ENCODE measurements at places on chromosomes 12 and 14.

- DNase-seq, result no peak
Measured at GRCh38 chr12:66453844-66454243, 151.6 kb downstream of the HELB start.

GRCh38 chr12:51218607-51219161 lies 822 bp upstream of the POU6F1 start:
- no peak for DNase-seq

GRCh38 chr14:80850197-80850814 lies 91.2 kb downstream of the CEP128 start:
- DNase-seq, result no peak

GRCh38 chr12:15201056-15201455 lies 20.2 kb downstream of the RERG start:
- DNase-seq, result no peak

DNA sequence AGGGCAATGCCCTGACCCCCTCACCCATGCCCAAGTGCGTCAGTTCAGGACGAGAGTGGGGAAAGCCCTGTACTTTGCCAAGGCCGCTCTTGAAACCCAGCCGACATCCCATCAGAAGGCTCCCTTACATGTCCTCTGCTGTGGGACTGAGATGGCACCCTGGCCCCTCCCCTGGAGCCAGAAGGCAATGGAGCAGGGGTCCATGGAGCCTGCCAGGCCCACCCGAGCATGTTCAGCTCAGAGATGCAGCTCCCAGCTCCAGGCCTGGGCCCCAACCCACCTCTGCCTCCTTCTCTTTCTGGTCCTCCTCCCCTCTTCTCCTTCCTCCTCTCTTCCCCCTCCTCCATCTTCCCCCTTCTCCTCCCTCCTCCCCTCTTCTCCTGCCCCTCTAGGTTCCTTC lies 95.5 kb downstream of the PAPOLA start:
- DNase-seq, result no peak

GRCh38 chr12:89211456-89211855 lies 140.8 kb downstream of the DUSP6 start:
- DNase-seq, result no peak

- no peak for DNase-seq
Measured at GRCh38 chr14:55241673-55242072, 29.5 kb upstream of the FBXO34 start.

DNA sequence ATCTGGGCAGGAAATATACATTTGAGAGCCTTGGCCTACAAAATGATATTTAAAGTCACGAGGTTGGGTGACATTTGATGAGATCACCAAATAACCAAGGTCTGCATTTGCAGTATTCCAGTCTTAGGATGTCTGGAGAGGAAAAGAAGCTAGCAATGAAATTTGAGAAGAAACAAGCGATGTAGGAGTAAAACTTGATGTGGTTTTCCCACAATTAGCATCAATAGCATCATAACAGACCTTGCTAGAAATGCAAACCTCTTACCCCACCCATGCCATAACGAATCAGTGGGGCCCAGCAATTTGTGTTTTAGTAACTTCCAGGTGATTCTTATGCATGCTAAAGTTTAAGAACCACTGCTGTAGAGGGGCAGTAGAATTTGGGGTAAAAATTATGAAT lies 219.9 kb downstream of the PPFIA2 start:
- DNase-seq, result no peak

GRCh38 chr14:100067481-100067880 lies 2.3 kb downstream of the EVL start:
- DNase-seq, result no peak

- DNase-seq, result peak; percentile 63
Measured at GRCh38 chr12:51921017-51921725, 13.9 kb downstream of the ACVRL1 start.

GRCh38 chr14:101102875-101103274 lies 199.4 kb upstream of the RTL1 start:
- DNase-seq, result peak; percentile 27

DNA sequence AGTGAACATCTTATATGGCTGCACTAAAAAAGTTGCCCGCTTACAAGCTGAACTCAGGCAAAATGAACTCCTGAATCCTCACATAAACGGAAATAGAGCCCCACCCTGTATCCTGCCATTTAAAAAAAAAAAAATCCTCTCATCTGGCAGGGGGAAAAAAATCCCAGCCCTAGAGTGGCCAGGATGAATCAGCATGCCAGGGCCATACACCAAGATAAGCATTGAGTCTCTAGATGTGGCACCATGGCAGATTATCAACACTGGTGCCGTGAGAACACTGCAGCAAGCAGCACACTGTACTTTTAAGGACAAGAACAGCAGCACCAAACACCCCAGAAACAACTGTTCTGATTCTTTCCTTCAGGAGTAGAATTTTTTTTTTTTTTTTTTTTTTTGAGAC lies 65.5 kb downstream of the RASSF3 start:
- no peak for DNase-seq

- DNase-seq, result no peak
Measured at GRCh38 chr14:48373981-48374380, 698.6 kb upstream of the MDGA2 start.

- no peak for DNase-seq
Measured at GRCh38 chr14:48035836-48036235, 360.4 kb upstream of the MDGA2 start.

DNA sequence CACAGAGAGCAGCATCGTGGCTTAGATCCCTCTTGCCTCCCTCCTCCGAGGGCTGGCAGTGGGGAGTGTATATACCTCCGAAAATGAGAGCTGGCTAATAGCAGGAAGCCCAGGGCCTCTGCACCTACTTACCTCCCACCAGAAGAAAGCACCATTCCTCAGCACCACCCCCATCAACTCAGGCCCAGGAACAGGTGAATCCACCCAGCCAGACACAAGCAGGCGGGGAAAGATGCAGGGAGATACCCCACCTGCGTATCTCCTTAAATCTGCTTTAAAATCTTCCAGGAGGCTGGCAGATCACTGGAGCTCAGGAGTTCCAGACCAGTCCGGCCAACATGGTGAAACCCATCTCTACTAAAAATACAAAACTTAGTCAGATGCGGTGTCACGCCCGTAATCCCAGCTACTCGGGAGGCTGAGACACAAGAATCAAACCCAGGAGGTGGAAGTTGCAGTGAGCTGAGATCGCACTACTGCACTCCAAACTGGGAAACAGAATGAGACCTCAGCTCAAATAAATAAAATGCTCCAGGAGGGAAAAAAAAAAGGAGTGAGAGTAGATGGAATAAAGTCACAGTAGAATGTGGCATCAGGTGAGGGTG lies 93.5 kb downstream of the SINHCAF start:
- no peak for DNase-seq

DNA sequence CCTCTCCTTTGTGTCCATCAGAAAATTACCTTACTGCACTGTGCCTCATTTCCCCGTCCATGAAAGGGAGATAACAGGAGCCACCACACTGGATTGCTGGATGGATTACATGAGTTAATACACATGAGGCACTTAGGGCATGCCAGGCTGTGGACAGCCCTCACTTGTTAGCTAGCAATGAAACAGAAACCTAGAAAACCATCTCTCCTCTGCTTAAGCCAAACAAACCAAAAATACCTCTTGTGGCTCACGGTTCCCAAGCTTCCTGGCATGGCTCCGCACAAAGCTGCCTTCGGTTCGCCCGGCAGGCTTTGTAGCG lies 660 bp upstream of the HCFC2 start:
- DNase-seq, result no peak

DNA sequence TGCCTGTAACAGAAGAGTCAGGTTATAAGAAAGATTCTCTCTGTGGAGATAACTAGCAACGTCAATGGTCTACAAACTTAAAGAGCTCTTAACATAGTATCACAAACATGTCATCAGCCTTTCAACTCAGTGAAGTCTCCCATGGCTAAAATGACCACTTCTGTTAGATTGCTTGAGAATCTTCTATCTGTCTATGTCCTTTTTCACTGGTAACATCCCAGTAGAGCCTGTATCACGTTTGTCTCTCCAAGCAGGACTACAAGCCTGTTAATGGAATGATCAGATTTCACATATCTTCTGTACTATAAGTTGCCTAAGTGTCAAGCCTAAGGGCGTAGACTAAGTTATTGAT lies 50.7 kb downstream of the SLC2A13 start:
- DNase-seq, result no peak

- DNase-seq, result no peak
Measured at GRCh38 chr14:102210421-102211042, 70.8 kb downstream of the WDR20 start.

DNA sequence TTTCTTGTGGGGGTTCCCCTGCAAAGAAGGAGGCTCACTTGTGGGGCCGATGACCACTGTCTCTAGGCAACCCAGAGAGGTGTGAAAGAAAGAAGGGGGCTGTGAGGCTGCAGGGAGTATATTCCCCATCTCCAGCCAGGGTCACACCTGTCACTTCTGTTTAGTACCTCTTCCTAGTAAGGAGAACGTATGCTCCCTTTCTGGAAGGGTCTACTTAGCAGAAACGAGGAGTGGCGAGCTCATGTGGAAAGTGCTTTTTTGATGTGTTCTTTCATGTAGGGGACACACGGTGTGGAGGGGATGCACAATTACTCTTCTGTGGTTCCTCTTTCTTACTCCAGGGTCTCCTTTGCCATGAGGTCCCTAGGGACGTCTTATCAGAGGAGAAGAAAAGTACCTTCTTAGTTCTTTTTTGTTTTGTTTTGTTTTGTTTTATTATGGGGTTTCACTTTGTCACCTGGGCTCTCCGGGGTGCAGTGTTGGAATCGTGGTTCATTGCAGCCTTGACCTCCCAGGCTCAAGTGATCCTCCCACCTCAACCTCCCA lies 58.3 kb downstream of the PRKCH start:
- DNase-seq, result no peak

GRCh38 chr12:10618338-10618987 lies 5.1 kb upstream of the MAGOHB start:
- DNase-seq, result no peak

- DNase-seq, result no peak
Measured at GRCh38 chr14:20757965-20758364, 10.2 kb upstream of the EDDM3B start.

DNA sequence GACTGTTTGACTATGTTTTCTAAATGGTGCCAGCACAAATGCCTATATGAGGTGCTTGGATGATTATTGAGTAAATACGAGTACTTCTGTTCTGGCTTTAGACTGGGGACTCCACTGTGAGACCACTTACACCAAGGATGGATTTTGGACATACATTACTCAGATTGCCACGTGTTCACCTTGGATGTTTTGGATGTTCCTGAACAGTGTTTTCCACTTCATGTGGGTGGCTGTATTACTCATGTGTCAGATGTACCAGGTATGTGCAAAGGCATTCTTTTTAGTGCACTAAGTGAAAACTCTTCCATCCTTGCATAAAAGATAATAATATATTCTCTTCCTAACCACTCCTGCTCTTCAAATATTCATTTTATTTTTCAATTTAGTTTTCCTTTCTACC lies 30.7 kb downstream of the CSRP2 start:
- no peak for DNase-seq

GRCh38 chr12:132496358-132496669 lies 6.4 kb downstream of the FBRSL1 start:
- DNase-seq, result no peak

- no peak for DNase-seq
Measured at GRCh38 chr12:3419558-3419957, 71.4 kb upstream of the PRMT8 start.

DNA sequence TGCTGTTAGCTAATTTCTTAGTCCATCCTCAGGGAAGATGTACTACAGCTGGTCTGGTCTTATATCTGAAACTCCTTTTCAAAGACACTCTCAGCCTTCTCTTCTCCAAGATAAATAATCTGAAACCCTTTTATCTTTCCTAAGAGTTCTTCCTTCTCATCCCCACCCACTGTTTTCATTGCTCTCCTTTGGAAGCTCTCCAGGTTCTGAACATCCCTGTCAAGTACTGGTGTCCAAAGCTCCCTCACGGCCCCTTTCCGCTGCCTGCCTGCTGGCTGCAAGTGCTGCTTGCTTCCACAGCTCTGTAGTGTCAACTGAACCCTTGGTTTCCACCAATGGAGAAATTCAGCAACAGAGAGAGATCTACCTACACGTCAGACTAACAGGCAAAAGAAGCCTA lies 6.6 kb upstream of the SLC6A13 start:
- no peak for DNase-seq

- DNase-seq, result no peak
Measured at GRCh38 chr12:124705545-124706138, 138.2 kb upstream of the NCOR2 start.

DNA sequence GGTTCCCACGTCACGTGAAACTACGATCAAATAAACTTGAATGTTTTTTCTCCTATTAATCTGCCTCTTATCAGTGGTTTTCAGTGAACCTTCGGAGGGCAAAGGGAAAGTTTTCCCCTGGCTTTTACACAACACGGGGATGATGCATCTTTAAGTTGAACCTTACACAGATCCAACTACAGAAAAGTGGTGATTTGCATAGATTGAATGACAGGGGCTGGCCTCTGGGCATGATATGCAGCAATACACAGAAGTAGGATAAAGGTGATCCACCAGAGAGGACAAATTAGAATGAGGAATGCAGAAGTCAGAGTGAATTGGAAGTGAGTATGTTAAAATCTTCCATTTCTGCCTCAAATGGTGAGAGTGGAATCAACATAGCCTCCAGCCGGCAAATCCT lies 11.6 kb downstream of the GSG1 start:
- no peak for DNase-seq

- DNase-seq, result no peak
Measured at GRCh38 chr12:47478426-47478825, 227.4 kb downstream of the RPAP3 start.
